ENCODE measurements at places on chromosomes 5 and 9.

- DNase-seq, result no peak
These were observed 104.1 kb upstream of the BASP1 start for GRCh38 chr5:17113174-17113958.

DNA sequence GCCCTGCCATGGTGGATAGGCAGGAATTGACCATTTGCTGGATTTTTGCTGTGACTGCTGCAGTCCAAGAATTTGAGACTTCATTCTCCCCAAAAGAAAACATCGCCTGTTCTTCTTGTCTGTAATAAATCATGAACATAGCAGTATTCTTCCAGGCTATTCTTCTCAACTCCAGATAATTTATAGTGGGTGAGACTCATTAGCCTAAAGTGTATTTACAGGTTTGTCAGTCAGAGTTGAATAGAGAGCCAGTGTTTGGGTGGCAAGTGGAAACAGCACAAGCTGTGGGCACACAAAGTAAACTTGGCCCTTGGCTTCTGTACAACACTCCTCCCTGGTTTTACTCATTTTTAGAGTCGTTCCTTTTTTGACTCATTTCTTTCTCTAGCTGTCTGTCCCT lies 128.2 kb upstream of the VCAN start:
- no peak for DNase-seq

DNA sequence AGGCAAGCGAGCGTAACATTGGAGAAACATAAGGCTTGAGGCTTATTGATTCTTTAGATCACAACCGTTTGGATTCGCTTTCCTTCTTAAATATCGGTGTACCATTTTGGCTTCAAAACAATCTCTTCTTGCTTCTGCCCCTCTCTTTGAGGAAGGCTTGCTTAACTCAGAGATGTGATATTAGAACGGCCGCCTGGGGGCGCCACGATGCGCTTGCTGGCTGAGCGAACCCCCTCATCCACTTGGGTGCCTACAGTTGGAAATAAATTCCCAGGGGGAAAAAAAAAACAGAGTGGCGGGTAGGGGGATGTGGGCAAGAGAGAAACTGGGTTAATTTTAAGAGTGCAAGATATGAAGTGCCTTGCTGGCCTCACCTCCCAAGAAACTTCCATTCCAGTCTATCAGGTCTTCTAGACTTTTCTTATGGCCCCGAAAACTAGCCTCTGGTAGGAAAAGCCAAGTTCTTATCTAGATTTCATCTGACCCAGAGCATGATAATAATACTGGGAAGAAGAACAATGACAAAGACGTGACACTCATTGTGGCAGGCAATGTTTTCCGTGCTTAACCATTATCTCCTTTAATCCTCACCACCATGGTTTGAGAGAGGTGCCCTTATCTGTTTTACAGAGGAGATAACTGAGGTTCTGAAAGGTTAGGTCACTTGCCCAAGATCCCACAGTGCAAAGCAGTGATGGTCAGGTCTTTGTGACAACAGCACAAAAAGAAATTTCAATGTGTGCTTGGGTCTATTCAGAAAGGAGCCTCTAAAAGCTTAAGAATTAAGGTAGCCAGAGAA lies 115.8 kb downstream of the DPYSL3 start:
- DNase-seq, result no peak

GRCh38 chr5:138724470-138725146 lies 28.6 kb upstream of the CTNNA1 start:
- no peak for DNase-seq

DNA sequence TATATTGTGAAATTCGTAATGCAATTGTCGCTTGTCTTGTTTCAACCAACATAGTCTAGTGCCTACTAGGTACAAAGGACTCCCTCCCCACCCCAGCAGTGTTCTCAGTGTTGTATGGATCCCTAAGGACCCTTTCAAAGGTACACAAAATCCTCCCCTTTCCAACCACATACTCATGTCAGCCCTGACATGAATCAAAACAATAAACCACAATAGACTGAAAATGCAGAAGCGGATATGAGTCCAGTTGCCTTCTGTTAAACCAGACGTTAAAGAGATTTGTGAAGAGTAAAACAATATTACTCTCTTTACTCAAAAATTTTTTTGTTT lies 82.4 kb upstream of the IFNK start:
- DNase-seq, result no peak

All from CD4-positive, alpha-beta T cell treated with Interleukin-4 for 4 hours (primary cell).